Erythroblast (primary cell): ENCODE measurements at places on chromosomes 16 and 17.

DNA sequence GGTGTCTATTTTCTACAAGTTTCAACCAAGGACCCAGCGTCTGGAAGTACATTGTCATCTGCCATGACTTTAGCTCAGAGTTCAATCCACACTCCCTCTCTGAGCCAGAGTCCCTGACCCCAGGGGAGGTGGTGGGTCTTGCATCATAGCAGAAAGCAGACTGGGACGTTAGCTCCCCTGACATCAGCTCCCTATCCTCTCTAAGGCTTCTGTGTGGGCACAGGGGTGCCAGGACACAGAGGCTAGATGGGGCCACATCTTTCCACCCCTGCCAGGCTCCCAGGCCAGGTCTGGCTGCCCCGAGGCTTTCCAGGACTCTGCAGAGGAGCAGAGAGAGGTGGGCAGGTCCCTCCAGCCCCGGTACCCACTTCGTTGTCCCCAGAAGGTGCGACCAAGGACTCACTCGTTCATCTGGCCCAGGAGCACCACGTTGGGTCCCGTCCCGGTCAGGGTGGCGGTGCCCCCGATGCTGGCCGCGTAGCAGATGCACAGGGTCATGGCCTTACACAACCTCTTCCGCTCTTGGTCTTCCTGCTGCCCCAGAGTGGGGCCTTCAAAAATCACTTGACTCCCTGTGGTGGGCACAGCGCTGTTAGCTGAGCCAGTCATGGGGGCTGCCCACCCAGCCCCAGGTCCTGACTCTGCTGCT, 10.5 kb downstream of the SLC13A5 start:
- no peak for DNase-seq

- no peak for DNase-seq
Observed at GRCh38 chr16:9362050-9362449, 270.6 kb downstream of the HAPSTR1 start.

DNA sequence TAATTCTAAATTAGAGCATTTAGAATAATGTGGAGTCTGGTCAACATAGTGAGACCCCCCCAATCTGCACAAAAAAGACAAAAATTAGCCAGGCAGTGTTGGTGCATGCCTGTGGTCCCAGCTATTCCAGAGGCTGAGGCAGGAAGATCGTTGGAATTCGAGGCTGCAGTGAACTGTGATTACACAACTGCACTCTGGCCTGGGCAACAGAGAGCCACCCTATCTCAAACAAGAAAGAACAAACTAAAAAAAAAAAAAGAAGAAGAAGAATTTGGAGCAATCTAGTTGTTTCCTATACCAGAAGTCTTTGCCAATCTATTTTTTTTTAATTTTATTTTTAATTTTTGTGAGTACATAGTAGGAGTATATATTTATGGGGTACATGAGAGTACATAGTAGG, 6.0 kb downstream of the CETP start:
- DNase-seq = no peak

DNA sequence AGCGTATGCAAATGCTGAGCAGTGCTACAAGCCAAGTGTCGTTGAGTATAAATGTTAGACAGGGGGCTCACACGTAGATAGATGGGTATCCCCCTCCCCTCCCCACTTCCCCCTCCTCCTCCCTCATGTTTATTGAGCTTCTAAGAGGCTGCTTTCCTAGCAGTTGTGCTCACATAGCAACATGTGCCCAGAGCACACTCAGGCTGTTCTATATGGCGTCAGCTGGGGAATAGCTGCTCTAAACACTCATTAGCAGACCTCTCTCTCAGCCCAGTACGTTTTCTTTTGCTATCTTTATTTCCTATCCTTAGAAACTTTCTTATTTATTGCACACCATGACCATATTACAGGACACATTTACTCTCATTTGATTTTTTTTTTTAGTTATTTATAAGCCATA, 1.8 kb downstream of the KCNJ2 start:
- no peak for DNase-seq

DNA sequence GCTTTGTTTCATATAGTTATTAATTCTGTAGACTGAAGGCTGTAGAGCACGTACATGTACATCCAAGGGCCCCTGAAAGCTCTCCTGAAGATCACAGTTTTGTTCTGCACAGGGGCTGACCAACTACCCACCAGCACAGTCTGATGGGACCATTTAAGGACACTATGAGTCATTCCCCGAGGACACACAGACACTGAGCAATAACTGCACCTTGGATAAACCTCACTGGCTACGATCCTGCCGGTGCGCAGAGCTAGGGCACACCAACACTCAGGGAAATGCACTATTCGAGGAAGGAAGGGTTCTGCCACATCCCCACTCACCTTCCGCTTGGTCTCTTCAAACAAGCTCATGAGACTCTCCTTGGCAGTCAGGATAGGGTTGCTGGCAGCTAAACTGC, 20.3 kb downstream of the SMG6 start:
- DNase-seq = no peak

DNA sequence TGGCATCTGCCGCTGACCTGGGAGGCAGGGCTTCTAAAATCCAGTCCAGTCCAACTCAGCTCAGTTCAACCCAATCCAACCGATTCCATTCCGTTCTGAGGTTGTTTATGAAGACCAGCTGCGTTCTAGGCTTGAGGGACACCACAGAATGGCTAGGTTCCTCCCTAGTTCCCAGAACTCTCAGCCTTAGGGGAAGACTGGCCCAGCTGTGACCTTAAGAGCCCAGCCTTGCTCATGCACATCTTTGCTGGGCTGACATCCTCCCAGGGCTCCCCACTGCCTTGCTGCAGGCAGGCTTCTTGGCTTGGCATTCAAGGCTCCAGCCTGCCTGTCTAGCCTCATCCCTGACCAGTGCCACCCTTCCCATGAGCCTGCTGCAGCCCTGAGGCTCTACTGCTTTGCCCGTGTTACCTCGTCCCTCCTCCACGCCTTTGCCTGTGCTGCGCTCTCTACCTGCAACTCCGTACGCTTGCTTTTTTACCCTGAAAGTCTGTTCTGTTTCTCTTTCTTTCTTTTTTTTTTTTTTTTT, 7.9 kb downstream of the SLC12A3 start:
- no peak for DNase-seq

DNA sequence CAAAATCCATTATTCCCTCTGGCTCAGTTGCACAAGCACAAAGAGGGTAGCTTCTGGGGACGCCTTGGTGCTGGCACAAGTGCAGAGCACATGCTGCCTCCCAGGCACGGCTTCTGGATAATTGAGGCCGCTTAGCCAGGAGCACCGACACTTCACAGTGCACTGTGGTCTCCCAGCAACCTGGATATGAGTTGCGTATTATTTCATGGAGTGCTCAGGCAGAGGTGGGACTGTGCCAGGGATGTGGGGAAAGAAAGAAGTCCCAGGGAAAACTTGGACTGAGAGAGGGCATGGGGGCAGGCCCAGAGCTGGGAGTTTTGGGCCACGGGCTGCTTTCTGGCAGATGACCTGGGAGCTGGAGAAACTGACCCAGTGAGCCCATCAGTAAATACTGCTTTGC, 37.5 kb downstream of the MPRIP start:
- DNase-seq = no peak

DNA sequence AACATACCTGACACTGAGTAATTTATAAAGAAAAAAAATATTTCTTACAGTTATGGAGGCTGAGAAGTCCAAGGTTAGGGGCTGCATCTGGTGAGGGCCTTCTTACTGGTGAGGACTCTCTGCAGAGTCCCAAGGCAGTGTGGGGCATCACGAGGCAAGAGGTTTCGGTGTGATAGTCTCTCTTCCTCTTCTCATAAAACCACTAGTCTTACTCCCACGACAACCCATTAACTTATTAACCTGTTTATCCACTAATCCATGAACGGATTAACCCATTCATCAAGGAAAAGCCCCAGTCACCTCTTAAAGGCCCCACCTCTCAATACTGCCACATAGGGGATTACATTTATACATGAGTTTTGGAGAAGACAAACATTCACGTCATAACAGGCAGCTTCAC, 20.1 kb downstream of the CIITA start:
- DNase-seq = no peak

DNA sequence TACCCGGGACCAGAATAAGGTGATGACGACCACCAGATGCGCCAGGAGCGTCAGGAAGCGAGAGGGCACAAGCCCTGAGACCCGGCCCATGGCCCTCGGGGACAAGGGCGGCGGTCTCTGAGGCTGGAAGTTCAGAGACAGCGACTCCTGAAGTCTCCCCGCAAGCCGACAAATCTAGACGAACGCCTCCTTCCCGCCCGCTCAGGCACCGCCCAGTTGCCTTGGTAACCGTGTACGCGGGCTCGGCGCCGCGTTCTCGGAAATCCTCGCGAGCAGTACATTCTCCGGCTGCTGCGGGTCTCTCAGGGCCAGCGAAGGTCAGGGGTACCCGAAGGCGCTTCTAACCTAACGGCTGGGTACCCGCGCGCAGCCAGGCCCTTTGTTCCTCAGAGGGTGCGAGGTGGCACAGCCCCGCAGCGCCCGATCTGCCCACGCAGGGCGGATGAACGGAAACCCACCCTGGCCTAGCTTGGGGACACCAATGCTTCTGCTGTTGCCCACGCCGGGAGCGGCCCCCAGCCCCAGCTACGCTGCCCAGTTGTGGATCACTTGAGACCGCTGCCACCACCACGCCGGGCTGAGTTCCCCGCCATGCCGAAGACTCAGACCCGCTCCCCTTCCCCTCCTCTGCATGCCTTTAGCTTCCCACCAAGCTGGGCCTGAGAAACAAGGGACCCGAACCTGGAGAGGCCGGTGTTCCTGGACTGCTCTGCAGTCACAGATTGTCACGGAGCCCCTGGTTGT, at the start of gene TMEM107:
Gene TMEM107, minus strand, starts transcription at position 184 of the 744 bp plus-strand sequence. Its CDS starts 94 bp downstream, at position 90.
- peak; percentile 89 for DNase-seq

GRCh38 chr17:10875430-10875851, 37.6 kb upstream of the PIRT start:
- DNase-seq = peak; percentile 16

GRCh38 chr17:4502466-4503154, 3.9 kb downstream of the SPNS2 start:
- no peak for DNase-seq
